ENCODE measurements at places on chromosomes 12 and 14.

DNA sequence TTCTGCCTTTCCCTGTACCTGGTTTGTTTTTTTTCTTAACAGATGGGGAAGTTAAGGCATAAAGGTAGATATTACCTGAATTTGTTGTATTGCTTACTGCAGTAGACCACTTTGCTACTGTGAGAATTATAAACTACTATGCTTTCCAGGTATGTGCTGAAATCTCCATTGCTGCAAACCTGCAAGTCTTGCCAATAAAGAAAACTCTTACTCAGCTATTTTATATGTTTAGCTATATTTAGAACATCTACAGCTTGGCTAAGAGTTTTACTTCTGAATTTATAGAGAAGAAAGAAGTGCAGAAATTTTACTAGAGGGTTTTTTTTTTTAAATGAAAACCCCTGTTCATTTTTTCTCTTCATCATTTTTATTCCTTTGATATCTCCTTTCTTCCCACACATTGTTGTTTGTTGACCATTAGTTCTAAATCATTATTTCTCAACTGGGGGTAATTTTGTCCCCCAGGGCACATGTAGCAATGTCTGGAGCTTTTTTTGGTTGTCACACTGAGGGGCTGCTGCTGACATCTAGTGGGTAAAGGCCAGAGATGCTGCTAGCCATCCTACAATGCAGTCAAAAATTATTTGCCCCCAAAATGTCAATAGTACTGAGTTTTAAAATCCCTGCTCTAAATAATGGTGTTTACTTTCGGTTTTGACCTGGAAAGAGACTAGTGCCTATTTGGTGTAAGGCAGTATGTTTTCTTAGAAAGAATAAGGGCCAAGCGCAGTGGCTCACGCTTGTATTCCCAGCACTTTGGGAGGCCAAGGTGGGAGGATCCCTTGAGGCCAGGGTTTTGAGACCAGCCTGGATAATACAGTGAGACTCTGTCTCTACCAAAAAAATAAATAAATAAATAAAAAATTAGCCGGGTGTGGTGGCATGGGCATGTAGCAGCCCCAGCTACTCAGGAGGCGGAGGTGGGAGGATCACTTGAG is 48.6 kb downstream of the PCNX1 start:
- peak; percentile 66 for DNase-seq

DNA sequence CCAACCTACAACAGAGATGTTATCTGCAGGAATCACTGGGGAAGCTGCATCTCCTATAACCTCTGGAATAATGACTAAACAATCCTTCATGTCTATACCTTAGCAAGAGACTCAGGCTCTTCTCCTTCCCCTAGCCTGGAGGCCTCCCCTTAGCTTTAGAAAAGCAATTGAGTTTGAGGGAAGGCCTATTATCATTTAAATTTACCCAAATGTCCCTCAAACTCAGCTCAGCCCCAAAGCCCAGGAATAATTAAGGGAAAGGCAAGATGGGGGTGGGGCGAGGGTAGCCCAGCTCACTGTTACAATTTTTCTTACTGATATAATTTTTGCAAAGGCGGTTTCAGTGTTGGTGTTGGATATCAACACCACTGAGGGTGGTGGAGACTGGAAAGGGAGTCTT is 151.4 kb upstream of the EEA1 start:
- no peak for DNase-seq

DNA sequence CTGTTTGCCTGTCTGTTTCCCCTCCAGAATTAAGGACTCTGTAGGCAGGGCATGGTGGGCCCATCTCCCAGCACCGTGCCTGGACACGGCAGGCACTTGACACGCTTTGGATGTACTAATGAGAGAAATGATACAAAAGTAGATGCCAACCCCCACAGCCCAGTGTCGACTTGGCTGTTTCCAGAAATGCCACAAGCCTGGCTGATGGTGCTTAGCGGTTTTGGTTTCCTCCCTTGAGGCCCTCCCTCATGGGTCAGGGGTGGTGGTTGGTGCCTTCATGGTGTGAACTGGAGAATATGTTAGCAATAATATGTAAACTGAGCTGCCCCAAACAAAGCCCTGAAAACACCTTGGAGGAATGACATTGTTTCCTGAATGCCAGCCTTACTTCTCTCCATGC is 55.5 kb upstream of the ESRRB start:
- DNase-seq: no peak

GRCh38 chr14:53999061-53999488 is 42.5 kb upstream of the BMP4 start:
- DNase-seq: no peak

DNA sequence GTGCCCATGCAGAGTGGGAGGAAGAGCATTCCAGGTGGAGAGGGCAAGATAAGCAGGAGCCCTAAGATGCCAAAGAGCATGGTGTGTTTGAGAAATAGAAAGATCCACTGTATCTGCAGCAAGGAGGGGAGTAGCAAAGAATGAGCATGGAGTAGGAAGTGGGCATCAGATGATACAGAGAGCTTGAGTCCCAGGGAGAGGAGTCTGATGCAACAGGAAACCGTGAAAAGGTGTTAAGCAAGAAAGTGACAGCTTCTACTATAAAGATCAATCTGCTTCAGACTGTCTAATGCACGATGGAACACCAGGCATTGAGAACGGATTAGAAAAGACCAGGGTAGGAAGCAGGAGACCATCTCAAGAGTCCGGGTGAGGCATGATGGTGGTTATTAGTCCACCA is 12.3 kb upstream of the GPRC5D start:
- no peak for DNase-seq

- no peak for DNase-seq
These were observed 84.1 kb upstream of the ZDHHC17 start for GRCh38 chr12:76679778-76680177.

GRCh38 chr12:89544681-89545184 is 18.9 kb upstream of the POC1B start:
- no peak for DNase-seq

DNA sequence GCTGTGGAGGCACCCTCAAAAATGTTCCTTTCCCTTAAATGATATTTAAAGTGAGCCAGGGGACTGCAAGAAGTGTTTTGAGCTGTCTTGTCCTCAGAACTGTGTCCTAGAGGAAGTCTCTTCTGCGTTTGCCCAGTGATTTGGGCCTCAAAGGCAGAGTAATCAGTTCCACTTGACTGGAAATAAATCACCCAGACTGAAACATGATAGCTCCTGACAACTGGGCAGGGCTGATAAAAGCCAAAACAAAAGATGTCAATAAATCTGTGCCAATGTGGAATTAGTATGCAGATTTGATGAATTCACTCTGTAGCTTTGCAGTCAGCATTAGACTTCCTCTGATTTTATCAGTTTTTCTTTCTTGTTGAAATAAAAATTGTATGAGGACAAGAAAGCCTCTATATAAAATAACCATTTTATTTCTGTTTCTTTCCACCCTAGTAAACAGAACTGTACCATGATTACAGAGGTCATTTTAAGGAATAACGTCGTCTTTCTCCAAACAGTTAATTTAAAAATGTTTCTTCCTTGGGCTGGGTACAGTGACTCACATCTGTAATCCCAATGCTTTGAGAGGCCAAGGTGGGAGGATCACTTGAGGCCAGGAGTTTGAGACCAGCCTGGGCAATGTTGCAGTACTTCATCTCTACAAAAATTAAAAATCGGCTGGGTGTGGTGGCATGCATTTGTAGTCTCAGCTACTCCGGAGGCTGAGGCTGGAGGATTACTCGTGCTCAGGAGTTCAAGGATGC is 180.8 kb downstream of the ERC1 start:
- no peak for DNase-seq

DNA sequence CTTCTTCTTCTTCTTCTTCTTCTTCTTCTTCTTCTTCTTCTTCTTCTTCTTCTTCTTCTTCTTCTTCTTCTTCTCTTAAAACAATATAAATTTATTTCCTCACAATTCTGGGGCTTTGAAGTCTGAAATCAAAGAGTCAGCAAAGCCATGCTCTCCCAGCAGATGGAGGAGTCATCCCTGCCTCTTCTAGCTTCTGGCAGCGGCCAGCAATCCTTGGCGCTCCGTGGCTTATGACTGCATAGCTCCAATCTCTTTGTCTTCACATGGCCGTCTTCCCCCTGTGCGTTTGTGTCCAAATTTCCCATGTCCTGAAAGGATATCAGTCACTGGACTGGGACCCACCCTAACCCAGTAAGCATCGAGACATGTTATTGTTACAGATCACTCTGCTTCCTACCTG is 22.9 kb downstream of the KCNA1 start:
- DNase-seq: no peak

DNA sequence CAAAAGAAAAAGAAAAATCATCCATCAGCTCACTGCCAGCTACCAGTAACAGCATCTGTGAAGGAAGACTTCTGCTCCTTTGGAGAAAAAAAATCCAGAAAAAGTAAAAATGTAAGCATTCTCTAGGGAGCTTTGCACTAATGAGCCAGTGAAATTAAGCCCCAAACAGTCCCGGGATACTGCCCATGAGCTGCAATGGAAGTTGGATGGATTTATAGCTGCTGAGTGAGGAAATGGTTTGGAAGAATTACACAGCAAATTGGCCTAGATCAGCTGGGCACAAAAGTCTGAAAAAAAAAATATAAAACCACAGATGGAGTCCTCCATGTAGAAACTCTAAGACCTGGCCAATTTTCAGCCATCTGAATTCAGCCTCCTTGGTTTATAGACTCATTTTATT is 462.9 kb upstream of the USP15 start:
- DNase-seq: no peak

DNA sequence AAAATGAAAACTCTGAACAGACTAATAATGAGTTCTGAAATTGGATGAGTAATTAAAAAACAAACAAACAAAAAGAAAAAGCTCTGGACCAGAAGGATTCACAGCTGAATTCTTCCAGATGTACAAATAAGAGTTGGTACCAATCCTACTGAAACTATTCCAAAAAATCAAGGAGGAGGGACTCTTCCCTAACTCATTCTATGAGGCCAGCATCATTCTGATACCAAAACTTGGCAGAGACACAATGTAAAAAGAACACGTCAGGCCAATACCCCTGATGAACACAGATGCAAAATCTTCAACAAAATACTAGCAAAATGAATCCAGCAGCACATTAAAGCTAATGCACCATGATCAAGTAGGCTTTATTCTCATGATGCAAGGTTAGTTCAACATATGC is 183.9 kb upstream of the CNOT2 start:
- no peak for DNase-seq

DNA sequence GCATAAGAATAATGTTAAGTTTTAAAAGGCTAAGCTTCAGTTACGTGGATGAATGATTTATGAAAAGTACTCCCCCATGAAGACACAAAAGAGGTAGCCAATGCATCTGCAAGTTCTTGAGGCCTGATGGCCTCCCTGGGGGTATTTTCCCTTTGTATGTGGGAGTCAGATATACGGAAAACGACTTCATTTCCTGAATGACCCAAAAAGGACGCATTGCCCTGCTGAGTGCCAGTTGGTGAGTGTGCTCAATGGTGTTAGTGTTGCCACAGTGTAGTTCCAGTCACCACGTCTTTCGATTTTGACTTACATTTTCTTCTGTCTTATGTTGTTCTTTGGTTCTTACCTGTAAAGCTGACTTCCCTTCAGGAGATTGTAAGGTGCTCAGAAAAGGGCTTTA is 8.0 kb downstream of the ETV6 start:
- DNase-seq: no peak

GRCh38 chr14:67457782-67458181 is 30.7 kb downstream of the TMEM229B start:
- DNase-seq: no peak

- DNase-seq: no peak
These were observed 2.6 kb downstream of the DIO3 start for GRCh38 chr14:101563654-101564443.

- DNase-seq: no peak
These were observed 129.9 kb upstream of the ALG10 start for GRCh38 chr12:33892425-33892824.

- no peak for DNase-seq
These were observed 108.2 kb downstream of the STXBP6 start for GRCh38 chr14:24941719-24942118.

DNA sequence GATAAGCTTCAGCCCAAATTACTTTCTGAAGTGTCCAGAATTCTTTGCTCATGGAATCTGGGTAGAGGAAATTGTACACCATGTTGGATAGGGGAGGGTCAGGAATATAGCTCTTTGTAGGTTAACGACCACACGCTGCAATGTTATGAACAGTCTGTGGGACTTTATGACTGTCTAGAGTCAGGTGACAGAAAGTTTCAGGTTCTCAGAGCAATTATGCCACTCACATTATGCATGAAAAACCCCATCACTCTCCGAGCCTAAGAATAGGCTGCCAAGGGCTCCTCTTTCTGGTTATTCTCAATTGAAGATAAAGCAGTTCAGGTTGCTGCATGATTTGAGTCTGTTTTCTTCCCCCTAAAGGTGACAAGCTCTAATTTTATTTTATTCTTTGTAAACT is 430.9 kb downstream of the ATP23 start:
- no peak for DNase-seq

DNA sequence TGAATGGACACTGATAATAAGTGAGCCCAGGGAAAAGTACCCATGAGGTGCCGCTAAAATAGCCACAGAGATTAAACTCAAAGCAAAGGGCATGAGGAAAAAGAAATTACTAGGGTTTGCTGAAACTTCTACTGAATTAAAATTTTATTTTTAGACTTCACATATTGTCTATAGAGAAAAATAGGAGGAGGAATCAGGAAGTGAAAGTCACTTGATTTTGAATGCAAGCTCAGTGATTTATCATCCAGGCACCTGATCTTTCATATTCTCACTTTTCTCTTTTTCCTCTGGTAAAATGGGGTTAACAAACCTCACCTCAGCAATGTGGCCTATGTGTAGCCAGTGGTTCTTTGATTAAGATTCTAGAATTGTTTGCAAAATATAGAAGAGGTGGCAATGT is 479.8 kb downstream of the BCL11B start:
- DNase-seq: no peak

DNA sequence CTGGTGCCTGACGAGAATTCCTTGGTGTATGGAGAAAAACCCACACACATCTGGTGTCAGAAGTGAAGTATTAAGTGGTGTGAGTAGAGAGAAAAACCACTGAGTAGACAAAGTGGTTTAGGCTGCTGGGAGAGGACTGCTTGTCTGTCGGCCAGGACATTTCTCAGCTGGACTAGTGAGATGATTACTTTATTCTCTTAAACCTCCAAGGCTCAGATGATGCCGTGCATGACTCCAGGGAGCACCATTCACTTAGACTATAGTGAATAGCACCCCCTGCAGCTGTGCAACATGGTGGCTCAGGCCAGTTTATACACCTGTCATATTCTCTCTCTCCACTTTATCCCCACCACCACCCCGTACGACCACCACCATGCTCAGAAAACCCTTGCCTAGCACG is 28.5 kb upstream of the NFYB start:
- peak; percentile 21 for DNase-seq

DNA sequence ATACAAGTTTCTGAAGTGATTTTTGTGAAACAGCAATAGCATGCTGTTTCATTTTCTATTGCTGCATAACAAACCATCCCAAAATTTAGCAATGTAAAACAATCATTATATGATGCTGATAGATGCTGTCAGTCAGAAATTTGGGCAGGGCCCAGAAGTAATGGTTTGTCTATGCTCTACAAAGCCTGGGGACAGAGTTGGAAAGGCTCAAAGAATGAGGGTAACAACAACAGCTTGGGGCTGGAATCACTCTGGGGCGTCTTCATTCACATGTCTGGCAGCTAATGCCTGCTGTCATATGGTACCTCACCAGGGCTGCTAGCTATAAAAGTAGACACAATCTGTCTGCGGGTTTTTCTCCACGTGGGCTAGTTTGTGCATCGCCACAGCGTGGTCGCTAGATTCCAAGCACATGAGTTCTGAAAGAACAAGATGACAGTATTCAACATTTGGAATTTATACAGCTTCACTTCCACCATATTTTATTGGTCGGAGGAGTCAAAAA is 176.5 kb downstream of the BMP4 start:
- DNase-seq: no peak

GRCh38 chr12:104060791-104061190 is 3.5 kb upstream of the HCFC2 start:
- DNase-seq: no peak

Data from SK-MEL-5 (cell line).